Activated naive CD4-positive, alpha-beta T cell treated with anti-CD3 and anti-CD28 coated beads, Interleukin-2, amount 50 U/mL, for 16 hours (primary cell): ENCODE measurements at places on chromosomes 5 and 9.

DNA sequence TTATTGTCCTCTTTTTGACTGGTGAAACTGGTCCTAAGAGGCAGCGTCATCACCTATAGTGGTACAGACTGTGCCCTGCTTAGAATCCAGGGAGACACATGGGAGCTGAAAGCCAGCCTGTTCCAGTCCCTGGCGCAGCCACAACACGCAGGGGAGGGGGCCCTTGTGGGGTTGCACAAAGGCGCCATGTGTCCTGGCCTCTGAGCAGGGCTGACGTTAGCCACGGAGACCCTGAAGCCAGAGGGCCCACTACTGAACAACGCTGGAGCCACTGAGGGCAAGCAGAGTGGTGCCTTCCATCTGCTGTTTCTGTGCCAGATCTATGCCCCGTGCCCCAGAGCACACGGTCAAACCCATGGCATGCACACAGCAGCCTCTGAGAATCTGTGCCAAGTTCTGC is 147.3 kb downstream of the ACTL7B start:
- DNase-seq, result no peak

DNA sequence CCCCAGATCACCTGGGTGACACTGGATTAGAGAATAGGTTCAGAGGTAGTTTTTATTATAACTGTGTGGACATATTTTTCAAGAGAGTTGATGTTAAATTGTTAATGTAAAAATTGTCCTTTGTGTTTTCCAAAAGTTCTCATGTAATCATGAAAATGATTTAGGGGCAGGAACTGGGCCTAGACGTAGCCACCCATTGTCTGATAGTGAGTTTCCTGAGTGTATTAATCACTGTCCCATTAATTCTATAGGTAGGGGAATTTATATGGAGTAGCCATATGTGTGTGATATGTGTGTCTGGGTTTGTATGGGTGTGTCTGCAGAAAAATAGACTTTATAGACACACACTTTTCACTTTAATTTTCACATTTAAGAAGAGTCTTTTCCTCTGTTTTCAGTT is 144.6 kb upstream of the RAI14 start:
- DNase-seq, result no peak

DNA sequence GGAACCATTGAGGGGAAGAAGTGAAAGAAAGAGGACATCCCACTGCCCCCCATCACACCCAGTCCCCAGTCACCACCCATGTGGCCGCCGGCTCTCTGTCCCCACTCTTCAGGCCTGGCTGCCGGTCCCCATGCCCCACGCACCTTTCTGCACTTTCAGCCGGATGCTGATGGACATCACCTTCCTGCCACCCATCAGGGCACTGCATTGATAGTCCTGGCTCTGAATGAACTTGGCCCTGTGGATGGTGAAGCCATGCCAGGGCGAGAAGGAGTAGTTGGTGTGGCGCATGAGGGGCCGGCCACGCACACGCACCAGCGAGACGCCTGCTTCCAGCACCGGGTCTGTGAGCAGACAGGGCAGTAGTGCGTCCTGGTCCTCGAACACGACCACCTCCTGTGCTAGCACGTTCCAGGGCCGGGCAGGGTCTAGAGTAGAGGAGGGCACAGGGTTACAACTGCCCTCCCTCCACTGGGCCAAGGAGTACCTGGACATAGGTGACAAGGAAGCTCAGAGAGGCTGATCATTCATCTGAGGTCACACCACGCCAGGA is 6.4 kb downstream of the CSF1R start:
- no peak for DNase-seq

DNA sequence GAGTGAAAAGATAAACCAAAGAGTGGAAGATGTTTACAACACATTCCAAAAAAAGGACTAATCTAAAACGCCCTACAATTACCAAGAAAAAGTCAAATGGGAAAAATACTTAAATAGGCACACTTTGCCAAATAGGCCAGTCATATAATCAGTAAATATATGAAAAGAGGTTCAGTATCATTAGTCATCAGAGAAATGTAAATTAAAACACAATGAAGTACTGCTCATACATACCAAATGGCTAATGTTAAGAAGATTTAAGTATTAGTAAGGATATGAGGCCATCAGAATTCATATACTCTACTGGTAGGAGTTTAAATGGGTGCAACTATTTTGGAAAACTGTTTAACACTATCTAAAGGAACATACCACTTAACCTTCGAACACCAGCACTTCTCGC is 47.6 kb downstream of the ZDHHC21 start:
- no peak for DNase-seq

DNA sequence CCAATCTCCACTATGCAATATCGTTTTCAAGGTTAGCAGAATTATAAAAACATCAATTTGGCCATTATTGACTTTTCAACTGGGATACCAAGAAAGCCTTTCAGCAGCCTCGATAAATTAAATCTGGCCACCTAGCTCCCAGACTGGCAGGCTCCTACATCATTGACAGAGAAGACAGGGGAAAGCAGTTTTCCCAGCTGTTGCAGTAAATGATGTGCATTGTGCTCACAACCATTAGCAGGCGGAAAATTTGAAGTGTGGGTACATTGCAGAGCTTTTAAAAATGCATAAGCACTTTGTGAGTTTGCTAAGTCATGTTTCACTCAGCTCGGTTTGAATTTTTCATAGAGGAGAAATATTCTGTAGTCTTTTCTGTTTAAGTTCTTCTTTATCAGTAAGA is 297.9 kb downstream of the KCTD16 start:
- no peak for DNase-seq

- DNase-seq, result no peak
Observed at GRCh38 chr9:96460470-96460869, 10.5 kb downstream of the HABP4 start.

- no peak for DNase-seq
Observed at GRCh38 chr9:99142275-99142674, 37.4 kb downstream of the TGFBR1 start.

DNA sequence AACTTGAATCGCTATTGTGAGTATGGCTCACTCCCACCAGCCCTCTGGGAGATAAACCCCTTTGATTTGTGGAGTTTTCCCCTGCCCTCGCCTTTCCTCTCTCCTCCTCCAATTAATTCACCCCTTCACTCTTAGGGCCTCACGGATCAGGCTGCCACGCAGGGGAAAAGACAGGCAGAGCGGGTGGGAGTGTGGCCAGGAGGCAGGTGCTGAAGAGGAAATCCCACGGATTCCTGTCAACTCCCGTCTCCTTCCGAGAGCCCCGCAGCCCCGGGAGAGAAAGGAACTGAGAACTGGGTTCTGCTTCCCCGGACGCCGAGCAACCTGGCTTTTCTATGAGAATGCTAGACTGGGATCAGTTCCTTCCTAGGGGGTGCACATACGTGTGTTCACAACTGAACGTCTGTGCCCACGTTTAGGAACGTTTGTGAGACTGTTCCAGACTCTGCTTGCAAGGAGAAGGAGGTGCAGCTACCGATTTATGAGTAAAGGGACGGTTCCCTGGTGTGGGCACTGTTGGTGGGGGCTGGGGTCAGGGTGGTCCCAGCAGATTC is 314.5 kb upstream of the TLE4 start:
- DNase-seq, result no peak

DNA sequence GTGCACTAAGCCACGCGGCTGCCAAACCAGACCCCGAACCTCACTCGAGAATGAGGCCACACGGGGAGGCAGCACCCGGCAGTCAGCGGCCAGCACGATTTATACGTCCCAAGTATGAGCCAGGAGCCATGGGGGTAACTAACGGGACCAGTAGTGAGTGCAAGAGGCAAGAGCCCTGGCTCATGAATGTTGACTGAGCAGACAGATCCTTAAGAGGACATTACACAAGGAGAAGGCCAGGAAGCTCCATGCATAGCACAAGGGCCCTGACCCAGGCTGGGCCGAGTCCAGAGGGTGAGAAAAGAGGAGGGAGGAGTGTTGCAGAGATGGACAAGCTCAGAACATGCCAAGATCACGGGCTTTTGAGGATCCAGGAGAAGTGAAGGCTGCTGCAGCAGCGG is 58.6 kb upstream of the PHYKPL start:
- no peak for DNase-seq

DNA sequence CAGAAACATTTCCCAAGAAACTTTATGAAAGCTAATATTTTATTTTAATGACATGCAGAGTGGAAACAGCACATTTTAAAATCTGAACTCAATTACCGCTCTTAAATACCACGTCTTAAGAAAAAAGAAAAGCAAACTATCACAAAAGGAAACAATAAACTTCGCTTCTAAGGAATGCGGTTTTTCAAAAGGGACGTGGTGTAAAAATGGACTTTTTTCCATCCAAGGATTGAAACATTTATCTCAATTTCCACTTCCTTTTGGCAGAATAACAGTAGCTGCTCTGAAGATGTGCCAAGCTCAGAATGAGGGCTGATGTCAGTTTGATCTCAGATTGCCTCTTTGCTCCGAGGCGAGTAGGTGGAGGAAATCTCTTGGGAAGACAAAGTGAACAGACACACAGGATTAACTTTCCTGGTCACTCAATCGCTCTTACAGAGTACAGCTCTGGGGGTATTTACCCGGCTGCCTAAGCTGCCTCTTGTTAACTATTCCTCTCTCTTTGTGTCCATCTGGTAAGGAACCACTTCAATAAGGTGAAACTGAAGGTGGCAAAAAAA is 158.5 kb downstream of the TRPM6 start:
- no peak for DNase-seq

DNA sequence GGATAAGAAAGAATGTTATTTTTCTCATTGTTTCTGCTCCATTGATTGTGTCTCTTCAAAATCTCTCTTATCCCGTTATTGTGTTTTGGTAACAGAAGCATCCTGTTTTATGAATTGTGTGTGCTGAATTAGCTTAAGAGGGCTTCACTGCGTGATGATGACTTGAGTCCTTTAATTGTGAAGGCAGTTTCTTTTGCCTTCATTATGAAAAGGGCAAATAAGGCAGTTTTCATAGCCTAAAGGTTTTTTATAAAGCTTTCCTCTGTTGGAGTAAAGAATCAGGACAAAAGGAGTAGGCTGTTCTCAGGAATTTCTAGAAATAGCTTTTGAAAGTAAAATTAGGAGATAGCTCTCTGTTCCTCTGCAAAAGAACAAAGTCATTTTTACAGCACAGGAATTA is 169.8 kb downstream of the FOCAD start:
- no peak for DNase-seq

DNA sequence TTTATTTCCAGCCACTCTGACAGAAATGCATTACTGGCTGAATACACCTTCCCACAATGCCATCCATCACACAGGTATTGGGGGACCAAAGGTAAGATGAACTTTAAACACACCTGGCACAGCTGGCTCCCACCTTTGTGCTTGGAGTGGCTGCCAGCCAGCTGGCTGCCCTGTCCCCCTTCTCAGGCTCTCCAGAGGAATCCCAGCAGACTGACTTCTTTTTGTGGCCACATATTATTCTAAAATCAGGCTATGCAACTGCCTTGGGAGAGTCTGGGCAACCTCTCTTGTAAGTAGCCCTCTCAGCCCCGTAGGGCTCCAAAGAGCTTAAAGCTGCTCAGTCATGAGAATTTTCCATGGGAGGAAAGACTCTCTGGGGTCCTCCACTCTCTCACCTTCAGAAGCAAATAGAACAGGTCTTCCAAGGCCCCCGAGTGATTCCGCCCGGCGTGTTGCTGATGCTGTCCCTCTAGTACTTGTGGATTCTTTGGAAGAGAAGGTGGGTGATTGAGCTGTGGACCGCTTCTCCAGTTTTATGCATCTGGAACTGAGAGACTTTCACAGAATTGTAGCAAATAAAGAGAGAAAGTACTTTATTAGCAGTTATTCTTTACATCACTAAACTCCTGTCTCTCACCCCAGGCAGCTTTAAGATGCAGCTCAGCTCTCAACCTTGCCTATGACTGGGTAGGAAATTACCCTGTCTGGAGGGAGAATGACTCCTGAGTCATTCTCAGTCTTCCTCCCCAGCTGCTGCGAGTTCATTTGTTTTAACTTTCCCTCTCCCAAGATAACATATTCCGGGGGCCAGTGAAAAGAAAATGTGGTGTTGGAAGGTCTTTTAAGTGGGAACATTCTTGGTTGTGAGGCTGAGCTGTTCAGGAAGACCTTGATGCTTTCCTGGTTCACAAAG is 159.4 kb upstream of the PITX1 start:
- no peak for DNase-seq

- no peak for DNase-seq
Observed at GRCh38 chr5:73405691-73406090, 42.9 kb downstream of the FOXD1 start.

DNA sequence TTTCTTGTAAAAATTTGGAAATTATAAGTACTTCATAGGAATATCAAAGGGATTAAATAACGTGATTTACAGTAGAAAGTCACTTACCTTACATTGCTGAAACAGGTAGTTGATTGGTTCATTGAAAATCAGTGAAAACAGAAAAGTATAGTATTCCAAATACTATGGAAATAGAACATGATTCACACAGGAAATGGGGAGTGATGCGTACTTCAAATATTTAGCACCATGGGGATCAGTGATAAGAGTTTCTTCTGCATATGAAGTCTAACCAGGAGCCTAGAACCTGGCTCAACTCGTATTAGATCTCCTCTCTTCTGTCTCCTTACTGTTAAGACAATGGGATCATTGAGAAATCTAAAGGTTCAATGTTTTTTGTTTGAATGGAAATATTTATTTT is 133.3 kb downstream of the FAM174A start:
- DNase-seq, result no peak

DNA sequence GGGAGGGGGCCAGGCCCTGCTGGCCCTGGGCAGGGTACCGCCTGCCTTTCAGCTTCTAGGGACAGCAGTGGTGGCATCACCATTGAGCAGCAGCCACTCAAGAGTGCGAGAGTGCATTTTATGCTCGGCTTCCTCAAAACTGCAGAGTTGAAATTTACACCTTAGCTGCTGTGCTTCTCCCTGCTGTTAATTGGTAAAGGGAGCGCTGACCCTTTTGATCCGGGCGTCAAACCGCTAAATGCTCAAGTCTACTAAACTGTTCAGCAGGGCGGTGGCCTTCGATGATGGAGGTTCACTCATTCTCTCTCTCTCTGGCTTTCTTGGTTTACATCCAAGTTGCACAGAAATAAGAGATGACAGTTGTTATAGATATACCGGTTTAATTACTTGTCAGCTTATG is 368.6 kb upstream of the IRX2 start:
- DNase-seq, result no peak

DNA sequence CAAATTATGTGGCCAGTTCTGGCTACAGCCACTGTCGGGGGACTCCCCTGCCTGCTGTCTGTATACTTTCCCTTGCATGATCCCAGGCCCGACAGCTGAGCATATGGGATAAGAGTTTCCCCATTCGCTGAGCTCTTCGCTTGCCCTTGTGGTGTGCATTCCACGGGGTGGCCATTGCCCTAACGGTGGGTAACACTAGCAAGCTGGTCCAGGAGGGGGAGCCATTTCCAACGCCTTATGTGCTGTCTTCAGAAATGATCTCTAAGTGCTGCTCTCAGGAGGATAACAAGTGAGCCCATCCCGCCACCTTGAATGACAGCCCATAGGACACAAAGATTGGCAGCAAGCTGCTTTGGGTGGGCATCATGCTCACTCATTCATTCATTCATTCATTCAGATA is 190.9 kb downstream of the FSTL4 start:
- no peak for DNase-seq

GRCh38 chr9:35598866-35599590 is 6.0 kb upstream of the TESK1 start:
- no peak for DNase-seq

DNA sequence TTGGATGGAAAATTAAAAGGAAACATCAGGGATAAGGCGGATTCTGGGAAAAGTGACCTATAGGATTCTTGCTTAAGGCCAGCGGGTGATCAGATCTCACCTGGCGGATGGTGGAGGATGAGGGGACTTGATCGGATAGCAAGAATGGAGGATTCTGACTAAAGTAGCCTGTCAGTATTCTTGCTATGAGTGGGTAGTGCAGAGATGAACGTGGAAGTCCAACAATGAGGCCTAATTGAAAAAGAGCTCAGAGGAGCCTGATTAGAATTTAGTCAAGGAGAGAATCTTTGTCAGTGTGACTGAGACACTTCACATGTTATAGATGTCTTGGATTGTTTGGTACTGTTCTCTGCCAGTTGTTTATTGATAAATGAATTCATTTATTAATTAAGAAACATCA is 24.9 kb downstream of the CAST start:
- no peak for DNase-seq
